ENCODE measurements at places on chromosomes 1 and 21.

GRCh38 chr1:224817382-224817781, 112.1 kb upstream of the DNAH14 start:
- DNase-seq: no peak

- no peak for DNase-seq
These were observed 112.5 kb upstream of the KCNK2 start for GRCh38 chr1:214970016-214970415.

DNA sequence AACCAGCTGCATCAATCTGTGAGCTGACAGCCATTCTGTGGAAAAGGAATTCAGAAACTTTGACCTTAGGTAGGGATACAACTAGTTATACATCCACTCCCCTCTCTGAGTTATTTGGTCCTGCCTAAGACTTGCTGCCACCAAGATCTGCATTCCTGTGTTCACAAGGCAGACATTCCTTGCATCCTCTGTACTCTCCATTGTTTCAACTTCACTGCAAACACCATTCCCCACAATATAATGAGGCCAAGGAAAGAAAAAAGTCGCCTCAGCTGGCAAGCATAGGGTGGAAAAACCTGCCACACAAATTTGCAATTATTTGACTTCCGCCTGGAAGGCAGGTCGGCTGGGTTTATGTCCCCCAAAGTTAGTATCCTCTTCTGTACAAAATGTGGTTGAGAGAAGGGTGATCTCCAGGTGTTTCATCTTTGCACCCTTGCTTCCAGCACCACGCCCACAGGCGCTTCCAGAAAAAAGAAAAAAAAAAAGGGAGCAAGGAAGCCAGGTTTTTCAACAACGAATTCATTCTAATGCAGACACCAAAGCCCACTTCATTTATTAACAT, 676 bp upstream of the CTTNBP2NL start:
- DNase-seq: no peak

- DNase-seq: no peak
These were observed 58.3 kb downstream of the UBE2T start for GRCh38 chr1:202283379-202283844.

DNA sequence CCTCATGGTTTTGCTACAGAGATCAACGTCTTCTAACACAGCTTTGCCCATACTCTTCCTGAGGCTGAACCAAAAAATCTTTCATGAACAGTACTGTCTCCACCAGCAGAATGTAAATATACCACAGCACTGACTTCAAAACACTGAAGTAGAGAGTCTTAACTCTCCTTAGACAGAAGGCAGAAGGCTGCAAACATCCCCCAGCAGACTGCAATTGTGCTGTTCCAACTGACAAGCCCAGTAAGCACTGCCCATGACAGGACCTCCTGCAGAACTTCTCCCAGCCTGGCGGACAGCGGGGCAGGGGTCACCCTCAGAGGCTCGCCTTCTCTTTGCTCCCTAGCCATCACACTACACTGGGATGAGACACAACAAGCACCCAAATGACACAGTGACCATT, 218.7 kb downstream of the RERE start:
- DNase-seq: no peak

Data from activated CD8-positive, alpha-beta memory T cell treated with anti-CD3 and anti-CD28 coated beads for 24 hours (primary cell).